ENCODE measurements at places on chromosomes 12 and 14.

DNA sequence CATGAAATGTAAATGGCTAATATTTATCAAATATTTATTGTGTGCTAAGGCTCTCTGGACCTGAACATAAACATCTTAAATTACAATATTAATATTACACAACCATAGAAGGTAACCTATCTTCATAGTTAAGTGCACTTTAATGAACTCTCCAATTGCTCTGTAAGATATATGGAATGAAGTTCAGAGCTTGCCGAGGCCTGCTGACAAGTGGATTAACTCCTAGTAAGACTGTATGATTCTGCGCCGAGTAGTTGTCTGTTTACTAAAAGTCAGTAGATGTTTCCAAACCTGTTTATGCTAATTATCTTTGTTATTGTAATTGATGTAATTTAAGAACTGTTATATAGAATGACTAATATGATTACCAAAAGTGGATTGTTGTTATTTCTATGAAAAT is 77.2 kb downstream of the PTPRR start:
- DNase-seq, result no peak

GRCh38 chr12:68695454-68695853 is 8.7 kb downstream of the NUP107 start:
- DNase-seq, result no peak

GRCh38 chr14:24710403-24711112 is 76.6 kb upstream of the GZMB start:
- DNase-seq, result peak; percentile 54

- DNase-seq, result no peak
These were observed 502 bp downstream of the KIF26A start for GRCh38 chr14:104138718-104139459.

GRCh38 chr14:98955036-98955740 is 316.8 kb downstream of the BCL11B start:
- no peak for DNase-seq

DNA sequence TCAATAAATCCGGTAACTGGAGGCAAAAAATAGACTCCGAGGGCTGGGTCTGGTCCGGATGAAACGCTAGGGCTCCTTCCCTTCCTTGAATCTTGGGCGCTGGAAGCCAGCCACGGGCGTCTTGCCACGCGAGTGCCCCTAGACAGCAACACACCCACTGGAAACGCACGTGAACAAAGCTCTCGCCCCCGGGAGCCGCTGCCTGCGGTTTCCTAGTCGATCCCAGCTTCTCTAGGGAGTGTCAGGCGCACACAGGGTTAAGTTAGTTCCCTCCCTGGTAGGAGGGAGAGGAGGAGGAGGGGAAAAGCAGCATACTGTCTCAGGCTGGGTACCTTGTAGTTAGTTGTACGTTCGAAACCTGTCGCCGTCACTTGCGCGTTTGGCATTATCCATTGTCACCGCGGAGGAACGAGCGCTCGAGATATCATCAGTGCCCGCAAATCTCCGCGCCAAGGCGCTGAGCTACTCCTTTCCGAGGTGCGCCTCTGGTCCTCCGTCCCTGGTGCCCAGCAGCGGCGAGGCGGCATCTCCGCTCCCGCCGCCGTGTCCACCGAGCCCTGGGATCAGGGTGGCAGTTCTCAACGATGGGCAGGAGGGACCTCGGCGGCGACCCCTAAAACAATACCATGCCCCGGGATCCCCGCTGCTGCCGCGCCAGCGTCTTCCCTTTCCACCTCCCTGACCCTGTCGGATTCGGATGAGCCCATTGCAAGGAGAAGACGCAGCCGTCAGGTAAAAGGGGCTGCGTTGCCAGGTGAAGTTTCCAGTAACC is at the start of gene FLRT2:
FLRT2 (plus strand) TSS at position 342 of the 772 bp plus-strand sequence. CDS start 91,371 bp downstream, outside the sequence.
- no peak for DNase-seq

GRCh38 chr12:61974461-61974860 is 285.7 kb upstream of the USP15 start:
- DNase-seq, result no peak

DNA sequence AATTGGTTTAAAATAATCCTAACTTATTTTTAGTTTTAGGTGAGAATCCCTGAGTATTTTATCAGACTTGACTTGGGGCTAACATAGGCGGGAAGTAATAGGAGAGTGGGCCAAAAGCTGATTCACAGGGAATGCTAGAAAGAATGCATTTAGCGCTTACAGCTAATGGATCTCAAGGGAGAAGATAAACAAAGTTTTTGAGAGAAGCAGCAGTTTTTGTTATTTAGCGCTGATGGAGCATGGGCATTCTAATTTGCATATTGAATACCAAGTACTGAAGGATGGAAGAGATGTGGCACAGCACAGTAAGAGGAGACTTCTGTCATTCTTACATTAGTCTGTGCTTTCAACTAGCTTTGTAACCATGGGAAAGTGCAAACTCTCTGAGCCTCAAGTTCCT is 436.0 kb upstream of the FBXO33 start:
- DNase-seq, result no peak

GRCh38 chr12:49253033-49253623 is 11.8 kb upstream of the TUBA1C start:
- no peak for DNase-seq

DNA sequence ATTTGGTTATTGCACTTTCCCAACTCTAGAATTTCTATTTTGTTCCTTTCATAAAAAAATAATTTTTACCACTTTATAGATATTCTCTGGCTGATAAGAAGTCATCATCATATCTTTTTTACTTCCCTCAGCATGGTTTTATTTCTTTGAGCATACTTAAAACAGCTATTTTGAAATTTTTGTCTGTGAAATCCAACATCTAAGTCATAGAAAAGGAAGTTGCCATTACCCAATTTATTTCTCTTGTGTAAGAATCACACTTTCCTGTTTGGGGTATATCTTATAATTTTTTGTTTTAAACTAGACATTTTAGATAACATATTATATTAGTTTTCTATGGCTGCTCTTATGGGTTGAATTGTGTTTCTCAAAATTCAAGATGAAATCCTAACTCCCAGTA is 400.2 kb upstream of the OR4E1 start:
- no peak for DNase-seq

DNA sequence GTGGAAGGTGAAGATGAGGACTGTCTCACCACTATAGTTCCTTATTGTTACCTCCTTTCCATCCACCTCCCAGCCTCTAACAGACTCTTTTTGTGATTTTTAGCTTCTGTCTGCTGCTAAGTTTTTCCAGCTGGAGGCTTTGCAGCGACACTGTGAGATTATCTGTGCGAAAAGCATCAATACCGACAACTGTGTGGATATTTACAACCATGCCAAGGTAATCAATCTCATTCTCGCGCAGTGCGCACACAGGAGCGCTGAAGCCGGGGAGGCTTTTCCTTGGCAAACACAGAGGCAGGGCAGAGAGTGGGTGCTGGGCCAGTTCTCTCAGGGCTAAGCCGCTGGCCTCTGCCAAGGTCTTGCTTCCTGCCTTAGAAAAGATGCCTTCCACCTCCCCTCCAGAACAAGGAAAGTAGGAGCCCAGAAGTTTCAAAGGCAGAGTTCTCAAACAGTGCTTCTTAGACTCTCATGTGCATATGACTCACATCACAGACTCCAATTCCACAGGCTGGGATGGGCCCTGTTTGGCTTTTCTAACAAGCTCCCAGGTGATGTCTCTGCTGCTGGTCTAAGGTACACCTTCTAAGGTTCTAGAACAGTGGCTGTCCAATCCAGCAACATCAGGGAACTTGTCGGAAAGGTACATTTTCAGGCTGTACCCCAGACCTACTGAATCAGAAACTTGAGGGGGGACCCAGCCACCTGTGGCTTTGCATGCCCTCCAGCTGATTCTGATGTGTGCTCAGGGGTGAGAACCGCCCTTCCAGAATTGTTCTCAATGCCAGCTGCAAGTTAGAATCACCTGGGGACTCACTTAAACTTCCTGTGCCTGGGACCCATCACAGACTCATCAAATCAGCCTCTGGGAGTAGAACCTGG is 33.8 kb upstream of the PWP1 start:
- no peak for DNase-seq

DNA sequence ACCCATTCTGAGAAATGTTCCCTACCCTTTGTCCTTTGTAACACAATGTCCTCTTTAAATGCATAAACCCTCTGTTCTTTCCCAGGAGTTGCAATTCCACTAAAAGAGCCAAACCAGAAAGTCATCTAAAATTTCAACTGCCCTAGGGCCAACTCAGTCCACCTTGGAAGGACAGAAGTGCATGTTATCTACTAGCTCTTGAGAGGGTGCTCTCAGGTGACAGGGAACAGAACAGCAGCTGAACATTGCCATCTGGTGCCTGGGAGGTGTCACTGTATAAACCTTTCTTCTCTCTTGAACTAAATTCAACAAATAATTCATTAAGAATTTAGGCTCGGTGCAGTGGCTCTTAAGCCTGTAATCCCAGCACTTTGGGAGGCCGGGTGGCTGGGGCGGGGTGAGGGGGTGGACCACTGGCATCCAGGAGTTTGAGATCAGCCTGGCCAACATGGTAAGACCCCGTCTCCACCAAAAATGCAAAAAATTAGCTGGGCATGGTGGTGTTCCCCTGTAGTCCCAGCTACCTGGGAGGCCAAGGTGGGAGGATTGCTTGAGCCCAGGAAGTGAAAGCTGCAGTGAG is 10.3 kb upstream of the FERMT2 start:
- DNase-seq, result no peak

GRCh38 chr12:23810329-23810902 is 139.1 kb downstream of the SOX5 start:
- peak; percentile 78 for DNase-seq

GRCh38 chr12:41745593-41745992 is 399.1 kb downstream of the GXYLT1 start:
- DNase-seq, result no peak

All from NCI-H774 (cell line).